ENCODE measurements at places on chromosomes 13 and 19. TPM values are rescaled to one million over a fixed set of nuclear protein-coding genes. Genes with fewer than 3 reads are reported as not detected.

The PCDH17 gene
- total RNA-seq: 58.2 TPM

The C19orf33 gene
- total RNA-seq: not detected

The VN1R4 gene
- total RNA-seq: not detected

The KLK10 gene
- not detected for total RNA-seq

The PRKCG gene
- total RNA-seq: 3.1 TPM

The RFPL4AL1 gene
- not detected for total RNA-seq

The PRR22 gene
- total RNA-seq: 0.94 TPM

The PLPP2 gene
- 0.63 TPM for total RNA-seq

The ZNF497 gene
- 8.1 TPM for total RNA-seq

The ZNF577 gene
- total RNA-seq: 78.3 TPM

The LRRC25 gene
- total RNA-seq: 0.31 TPM

The SIGLEC8 gene
- total RNA-seq: 0.63 TPM

The CKAP2 gene
- total RNA-seq: 26.9 TPM

The ADPRHL1 gene
- 1.6 TPM for total RNA-seq

The SPART gene
- total RNA-seq: 23.8 TPM

The MTUS2 gene
- total RNA-seq: 6.9 TPM

Data from parietal lobe (tissue), 2 donors.